ENCODE measurements at places on chromosomes 7 and 10.
A peak's percentile ranks its signal among the peaks of the same experiment; 100 is the strongest.

DNA sequence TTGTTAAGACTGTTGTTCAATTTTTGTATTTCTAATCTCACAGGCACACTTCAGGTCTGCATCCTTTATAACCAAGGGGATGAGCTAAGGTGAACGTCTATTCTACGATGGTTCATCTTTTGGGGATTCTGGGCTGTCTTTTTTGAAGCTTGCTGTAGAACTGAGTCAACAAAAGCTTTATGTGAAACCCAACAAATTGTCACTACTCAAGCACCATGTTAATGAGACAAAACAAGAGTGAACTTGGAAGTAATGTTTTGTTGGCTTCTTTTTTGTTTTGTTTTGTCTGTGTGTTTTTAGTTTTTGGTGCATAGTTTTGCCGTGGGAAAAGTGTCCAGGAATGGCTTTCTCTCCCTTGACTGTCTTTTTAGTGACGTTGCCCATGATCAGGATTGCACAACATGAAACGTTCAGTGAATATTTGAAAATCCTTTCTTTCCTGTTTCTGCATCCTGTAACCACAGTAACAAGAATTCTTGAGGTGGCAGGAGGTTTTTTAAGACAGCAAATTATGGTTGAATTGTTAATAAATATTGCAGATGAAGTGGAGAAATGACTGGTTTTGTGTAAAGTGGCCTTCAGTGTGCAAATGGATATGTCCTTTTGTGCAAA is 65.6 kb downstream of the WIPF3 start:
- no peak for DNase-seq

DNA sequence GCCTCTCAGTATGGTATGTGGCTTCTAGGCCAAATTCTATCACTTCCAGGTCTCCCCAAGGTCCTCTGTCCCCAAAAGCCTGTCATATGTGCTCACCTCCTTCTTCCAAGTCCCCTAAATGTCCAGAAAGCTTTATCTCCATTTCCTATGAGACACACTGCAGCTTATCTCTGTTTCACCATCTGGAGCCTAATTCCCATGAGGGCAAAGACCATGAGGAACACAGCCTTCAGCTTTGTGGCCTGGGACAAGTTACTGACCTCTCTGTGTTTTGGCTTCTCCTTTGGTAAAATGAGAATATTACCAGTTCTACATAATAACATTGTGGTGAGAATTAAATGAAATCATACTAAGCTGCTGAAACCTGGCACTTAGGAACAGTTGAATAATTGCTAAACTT is 19.2 kb downstream of the ST8SIA6 start:
- DNase-seq, result no peak

DNA sequence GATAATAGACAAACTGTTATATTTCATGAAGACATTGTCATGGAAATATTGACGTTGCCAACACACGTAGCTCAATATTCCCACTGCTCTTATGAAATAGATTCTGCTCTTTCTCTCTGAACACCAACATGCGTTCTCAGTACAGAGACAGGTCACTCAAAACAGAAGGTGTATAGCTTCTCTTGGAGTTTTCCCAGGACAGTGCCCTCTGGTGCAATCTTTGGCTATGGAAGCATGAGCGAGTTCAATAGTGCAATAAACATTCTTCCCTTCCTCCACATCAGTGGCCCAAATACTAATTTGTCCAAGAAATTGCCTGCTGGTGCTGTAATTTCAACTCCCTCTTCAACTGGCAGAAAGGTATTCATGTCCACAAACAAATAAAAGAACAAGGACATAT is 145.3 kb downstream of the MAGI2 start:
- DNase-seq, result peak; percentile 6

DNA sequence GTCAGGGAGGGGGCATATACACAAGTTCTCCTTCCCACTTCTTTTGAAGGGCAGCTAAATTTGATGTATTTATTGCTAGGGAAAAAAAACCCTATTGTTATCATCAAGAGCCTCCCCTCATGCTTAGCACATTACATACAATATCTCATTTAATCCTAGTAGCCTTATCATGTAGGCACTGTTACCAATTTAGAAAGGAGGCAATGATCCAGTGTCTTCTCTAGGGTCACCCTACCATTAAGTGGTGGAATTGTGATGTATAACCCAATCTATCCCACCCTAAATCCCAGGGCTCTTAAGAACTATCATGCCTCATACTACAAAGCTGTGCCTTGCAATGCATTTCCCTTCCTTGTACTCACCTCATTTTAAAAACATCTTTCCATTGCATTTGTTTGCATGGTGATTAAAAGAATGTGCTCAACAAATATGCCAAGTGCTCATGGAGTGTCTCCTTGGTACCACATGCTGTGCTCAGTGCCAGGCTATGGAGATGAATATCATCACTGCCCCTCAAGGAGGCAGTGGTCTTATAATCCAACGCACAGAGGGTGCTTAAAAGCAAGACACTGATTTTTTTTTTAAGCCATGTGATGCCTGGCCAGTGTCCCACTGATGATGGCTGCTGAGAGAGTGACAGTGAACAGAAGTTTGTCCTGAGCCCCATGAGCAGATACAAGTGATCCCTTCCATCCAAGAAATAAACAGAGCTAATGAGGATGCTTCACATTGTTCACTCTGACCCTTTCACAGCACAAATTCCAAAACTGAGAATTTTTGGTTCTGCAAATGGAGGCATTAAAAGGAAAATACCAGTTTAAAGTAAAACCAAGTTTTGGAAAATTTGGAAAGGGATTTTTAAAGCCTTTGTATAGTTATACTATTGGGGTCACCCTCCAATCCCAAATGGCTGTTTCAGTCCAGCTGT is 98.2 kb downstream of the SORBS1 start:
- no peak for DNase-seq

- no peak for DNase-seq
Observed at GRCh38 chr7:111091593-111092358, 849 bp downstream of the LRRN3 start.
